Activated CD4-positive, alpha-beta T cell treated with anti-CD3 and anti-CD28 coated beads for 48 hours (primary cell): ENCODE measurements at places on chromosomes 7 and 10.

DNA sequence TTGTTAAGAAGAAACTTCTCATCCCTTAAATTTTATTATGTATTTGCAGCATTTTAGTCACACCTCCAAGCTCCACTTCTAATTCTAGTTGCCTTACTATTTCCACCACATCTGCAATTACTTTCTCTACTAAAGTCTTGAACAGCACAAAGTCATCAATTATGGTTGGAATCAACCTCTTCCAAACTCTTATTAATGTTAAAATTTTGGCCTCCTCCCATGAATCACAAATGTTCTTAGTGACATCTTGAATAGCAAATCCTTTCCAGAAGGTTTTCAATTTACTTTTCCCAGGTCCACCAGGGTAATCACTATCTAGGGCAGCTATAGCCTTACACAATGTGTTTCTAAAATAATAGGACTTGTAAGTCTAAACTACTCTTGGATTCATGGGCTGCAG is 126.3 kb upstream of the POM121L12 start:
- no peak for DNase-seq

- no peak for DNase-seq
Observed at GRCh38 chr7:24669971-24670591, 87.2 kb downstream of the GSDME start.

DNA sequence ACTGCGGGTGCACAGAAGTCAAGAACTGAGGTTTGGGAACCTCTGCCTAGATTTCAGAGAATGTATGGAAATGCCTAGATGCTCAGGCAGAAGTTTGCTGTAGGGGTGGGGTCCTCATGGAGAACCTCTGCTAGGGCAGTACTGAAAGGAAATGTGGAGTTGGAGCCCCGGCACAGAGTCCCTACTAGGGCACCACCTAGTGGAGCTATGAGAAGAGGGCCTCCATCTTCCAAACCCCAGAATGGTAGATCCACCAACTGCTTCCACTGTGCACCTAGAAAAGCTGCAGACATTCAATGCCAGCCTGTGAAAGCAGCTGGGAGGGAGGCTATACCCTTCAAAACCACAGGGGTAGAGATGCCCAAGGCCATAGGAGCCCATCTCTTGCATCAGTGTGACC is 1336.0 kb upstream of the CELF2 start:
- no peak for DNase-seq

DNA sequence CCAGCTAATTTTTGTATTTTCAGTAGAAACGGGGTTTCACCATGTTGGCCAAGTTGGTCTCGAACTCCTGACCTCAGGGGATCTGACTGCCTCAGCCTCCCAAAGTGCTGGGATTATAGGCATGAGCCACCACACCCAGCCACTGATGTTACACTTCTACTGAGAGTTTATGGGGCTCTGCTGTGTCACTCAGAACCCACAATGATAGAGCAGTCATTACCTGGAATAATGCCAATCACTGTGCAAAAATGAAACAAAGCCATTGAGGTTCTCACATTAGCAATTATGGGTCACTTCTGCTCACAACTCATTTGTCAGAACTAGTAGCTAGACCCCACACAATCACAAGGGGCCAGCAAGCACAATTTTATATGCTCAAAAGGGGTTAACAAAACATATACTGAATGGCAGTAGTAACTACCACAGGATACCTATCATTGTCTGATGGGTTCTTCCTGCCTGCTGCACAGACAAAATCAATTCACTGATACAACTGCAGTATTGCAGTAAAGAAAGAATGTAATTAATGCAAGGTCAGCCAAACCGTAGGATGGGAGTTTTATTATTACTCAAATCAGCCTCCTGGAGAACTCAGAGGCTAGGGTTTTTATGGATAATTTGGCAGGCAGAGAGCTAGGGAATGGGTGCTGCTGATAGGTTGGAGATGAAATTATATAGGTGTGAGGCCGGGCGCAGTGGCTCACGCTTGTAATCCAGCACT is 72.1 kb upstream of the TRIM24 start:
- DNase-seq = no peak

GRCh38 chr7:47866120-47866519 is 82.1 kb downstream of the PKD1L1 start:
- no peak for DNase-seq

DNA sequence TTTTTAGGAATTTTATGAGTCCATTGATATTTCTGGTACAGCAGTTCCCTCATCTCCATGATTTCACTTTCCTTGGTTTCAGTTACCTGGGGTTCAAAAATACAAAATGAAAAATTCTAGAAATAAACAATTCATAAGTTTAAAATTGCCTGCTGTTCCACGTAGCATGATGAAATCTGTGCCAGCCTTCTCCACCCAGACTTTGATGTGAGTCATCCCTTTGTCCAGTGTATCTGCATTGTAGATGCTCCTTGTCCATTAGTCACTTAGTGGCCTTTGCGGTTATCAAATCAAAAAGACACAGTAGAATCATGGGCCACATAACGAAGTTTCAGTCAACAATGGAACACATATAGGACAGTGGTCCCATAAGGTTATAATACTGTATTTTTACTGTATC is 286.9 kb downstream of the PTEN start:
- DNase-seq = no peak

DNA sequence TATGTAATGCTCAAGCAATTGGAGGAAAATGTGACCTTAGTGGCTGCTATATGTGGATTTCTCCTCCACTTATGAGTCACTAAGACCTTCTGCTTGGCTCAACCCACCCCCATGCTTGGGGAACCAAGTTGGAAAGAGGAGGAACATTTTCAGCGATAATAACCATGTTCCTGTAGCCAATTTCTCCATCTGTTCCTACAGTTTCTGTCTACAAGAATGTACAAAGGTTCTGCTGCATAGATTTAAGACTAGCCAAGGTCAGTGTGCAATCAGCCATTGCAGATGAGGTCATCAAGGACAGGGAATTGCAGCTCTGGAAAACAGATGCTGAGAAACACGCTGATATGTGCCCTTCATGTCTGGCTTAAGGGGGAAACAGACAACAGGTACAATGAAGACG is 5.6 kb upstream of the NRCAM start:
- no peak for DNase-seq

- no peak for DNase-seq
Observed at GRCh38 chr7:38727184-38727940, 96.2 kb upstream of the AMPH start.

DNA sequence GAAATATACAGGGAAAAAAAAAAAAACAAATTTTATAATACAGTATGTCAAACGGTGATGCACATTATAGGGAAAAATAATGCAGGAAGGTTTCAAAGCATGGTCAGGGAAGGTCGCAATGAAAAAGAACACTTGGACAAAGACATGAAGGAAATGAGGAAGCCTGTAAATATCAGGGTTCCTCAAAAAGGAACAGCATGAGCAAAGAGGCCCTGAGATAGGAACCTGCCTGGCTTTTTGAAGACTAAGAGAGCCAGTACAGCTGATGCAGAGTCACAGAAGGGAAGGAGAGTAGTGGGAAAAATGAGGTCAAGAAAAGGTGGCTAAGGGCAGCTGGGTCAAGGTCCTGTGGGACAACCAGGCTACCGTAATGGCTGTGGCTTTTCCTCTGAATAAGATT is 1.9 kb downstream of the VPS41 start:
- no peak for DNase-seq

- no peak for DNase-seq
Observed at GRCh38 chr10:73634421-73634820, 6.9 kb downstream of the MYOZ1 start.

- peak; percentile 32 for DNase-seq
Observed at GRCh38 chr7:157276731-157277562, 59.9 kb upstream of the DNAJB6 start.
